Choroid plexus epithelial cell (primary cell): ENCODE measurements at places on chromosomes 4 and X.

DNA sequence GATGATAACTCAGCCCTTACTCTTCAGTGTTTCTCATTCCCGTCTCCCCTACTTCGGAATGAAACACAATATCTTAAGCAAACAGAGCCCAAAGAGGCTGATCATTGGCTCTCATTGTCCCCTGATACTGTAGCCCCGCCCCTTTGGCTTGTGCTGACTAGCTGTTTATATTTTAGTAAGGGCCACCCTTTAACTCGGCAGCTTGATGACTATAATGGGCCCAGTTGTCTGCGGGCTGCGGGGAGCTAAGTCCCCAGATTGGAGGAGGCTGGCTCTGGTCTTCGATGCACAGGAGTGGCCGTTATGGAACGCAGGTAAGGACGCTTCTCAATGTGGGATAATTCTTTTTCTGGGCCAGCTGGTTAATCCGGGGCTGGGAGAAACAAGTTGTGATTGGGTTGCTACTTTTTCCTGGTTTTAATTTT, at the start of gene TRIM2:
Gene TRIM2, plus strand, starts transcription at position 197 of the 425 bp plus-strand sequence. Its CDS starts 88 bp downstream, at position 285.
- peak; percentile 86 for DNase-seq

DNA sequence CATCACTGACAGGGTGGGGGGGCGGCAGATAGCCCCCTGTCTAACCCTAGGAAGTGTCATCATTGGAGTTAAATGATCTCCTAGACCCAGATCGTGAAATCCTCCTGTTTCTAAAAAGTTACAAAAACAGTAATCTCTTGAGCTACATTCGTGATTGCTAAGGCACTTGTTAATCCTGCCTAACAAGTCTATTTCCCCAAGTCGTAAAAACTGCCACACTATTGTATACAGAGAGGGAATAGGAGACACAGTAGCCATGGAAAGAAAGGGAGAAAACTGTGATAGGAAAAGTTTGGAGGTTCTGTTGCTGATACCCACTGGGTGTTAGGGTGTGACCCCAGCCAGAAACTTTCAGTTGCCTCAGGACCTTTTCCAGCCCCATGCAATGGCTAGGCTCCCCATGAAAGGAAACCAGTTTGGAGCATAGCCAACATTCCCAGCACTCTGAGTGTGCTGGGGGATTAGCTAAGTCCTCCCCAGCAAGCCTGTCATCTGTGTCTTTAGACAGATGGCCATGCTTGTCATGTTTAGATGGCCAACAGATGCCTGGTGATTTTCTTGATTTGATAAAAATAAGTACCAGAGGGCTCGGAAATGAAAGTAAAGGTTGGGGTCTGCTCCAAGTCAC, 63.3 kb upstream of the ANXA10 start:
- DNase-seq: no peak

DNA sequence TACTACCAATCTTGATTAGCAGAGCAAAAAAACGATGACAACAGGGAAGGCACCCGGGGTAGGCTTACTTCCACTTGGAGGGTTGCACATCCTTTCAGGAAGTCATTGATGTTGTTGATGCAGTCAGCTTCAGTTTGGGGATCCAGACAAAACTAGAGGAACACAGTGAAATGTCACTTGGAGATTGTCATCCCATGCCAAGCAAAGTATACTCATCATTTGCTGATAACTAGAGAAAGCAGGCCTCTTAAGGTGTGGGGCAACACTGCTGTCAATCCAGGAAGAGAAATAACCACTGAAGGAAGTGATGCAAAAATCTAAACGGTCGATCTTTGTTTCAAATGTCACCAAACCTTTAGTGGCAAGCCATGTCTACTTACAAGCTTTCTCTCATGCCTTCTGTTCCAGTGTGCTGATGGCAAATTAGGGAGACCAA, 1.4 kb downstream of the ARHGEF6 start:
- DNase-seq: no peak

GRCh38 chrX:94455782-94456181, 781.8 kb downstream of the FAM133A start:
- no peak for DNase-seq

GRCh38 chr4:139815778-139816601, 150.4 kb downstream of the MGST2 start:
- peak; percentile 83 for DNase-seq

DNA sequence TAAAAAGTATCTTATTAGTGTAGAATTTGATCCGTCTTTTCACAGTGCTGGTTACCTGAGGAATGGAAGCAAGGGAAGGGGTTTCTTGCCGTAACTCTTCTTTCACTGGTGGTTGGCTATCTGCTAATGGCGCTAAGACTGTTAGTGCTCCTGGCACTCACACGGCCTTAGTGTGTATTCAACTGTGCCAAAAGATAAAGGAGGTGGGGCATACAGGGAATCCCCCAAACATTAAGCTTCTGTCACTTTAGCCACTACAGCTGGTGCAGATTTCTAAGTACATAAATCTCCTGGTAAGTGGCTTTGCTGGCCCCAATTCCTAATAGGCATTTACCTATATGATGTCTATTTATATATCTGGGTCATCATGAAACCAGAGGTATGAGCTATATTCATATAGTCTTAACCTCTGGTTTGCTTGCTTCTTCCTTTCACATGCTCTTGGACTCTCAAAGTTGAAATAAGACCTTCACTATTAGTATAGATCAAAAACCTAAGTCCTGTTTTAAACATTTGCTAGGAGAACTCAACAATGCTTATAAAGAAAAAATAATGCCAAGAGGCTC, 95.1 kb downstream of the TSPAN7 start:
- DNase-seq: no peak

- peak; percentile 51 for DNase-seq
Observed at GRCh38 chr4:123110147-123110546, 187.8 kb upstream of the NUDT6 start.

- peak; percentile 30 for DNase-seq
Observed at GRCh38 chrX:15334561-15334960, 762 bp downstream of the PIGA start.

DNA sequence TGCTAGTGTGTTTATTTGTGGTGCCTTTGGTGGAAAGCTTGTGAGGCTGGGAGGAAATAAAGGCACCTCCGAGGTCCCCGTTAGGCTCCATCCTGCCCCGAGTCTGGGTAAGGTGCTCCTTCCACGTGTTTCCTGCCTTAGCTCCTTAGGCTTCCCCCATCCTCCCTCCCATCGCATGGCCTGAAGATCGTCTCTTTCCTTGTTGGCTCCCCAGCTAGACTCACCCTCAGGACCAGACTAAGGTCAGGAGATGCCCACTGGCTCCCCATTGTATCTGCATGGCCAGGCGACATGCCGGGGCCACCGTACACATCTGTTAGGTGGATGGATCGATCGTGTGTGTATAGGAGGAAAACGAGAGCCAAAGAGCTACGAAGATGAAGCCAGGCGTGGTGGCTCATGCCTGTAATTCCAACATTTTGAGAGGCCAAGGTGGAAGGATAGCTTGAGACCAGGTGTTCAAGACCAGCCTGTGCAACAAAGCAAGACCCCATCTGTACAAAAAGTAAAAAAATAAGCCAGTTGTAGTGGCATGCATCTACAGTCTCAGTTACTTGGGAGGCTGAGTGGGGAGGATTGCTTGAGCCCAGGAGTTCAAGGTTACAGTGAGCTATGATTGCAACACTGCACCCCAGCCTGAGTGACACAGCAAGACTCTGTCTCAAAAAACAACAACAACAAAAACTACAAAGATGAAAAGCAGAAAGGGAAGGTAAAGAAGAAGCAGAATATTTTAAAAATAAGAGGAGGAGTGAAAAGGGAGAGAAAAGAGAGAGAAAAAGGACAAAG, 53.7 kb downstream of the SEPSECS start:
- no peak for DNase-seq

DNA sequence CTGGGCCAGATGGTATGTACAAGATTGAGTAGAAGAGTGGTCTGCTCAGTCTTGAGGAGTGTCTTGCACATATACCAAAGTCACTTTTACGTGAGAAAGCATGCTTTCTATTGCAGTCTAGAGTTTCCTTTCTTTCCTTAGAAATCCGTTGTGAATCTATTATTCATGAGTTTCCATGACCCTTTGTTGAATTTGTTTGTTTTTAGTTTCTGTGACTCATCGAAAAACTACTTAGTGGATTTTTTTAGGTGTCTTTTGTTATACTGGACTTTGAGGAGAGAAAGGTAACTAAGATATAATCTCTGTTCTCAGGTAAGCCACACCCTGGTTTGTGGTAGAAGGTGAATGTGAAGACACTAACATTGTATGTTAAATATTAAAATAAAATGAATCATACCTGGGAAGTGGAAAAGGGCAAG, 23.0 kb downstream of the GALNT7 start:
- DNase-seq: peak; percentile 50

GRCh38 chr4:152848508-152848907, 68.8 kb downstream of the ARFIP1 start:
- DNase-seq: no peak

- no peak for DNase-seq
Observed at GRCh38 chr4:152197211-152197610, 338.7 kb downstream of the FBXW7 start.

DNA sequence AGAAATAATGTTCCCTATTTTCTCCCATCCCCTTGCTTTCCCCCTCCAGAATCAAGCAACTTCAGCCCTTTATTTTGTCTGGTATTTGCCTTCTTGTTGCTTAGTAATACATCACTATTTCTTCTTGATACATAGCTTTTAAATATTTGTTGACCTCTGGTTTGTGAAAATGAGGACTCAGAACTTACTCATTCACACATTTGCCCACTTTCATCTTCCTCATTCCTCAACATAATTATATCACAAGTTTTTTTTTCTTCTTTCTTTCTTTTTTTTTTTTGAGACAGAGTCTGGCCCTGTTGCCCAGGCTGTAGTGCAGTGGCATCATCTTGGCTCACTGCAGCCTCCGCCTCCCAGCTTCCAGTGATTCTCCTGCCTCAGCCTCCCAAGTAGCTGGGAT, 28.9 kb upstream of the NDUFC1 start:
- no peak for DNase-seq
